H1 (cell line): ENCODE measurements at places on chromosomes 3 and 15. TPM values are rescaled to one million over a fixed set of nuclear protein-coding genes. Genes with fewer than 3 reads are reported as not detected.

DNA sequence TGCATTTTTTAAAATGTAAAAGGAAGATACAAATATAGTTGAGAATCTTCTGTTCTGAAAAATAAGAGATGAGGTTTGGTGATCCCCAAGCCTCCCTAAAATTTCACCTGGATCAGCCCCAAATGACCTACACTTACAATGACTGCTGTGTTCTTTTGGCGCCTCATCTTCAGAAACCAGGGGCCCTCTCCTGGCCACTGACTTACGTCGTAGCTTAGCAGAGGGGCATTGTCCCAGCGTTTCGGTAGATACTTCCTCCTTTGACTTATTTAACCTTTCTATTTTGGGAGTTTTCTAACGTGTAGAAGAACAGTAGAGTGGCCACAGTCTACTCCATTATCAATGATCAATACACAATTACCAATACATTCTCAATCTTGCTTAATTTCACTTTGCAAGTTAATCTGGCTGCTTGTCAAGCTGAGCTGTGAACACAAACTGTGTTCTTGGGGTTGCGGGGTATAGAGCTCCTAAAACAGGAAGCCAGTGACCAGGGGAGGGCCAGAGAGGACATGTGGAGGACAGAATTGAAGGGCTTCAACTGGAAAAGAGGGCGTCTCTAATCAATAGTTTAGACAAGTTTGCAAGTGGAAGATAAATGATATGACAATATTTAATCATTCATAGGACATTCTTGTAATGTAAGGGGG lies 419.5 kb downstream of the LPP start:
- no peak for DNase-seq

DNA sequence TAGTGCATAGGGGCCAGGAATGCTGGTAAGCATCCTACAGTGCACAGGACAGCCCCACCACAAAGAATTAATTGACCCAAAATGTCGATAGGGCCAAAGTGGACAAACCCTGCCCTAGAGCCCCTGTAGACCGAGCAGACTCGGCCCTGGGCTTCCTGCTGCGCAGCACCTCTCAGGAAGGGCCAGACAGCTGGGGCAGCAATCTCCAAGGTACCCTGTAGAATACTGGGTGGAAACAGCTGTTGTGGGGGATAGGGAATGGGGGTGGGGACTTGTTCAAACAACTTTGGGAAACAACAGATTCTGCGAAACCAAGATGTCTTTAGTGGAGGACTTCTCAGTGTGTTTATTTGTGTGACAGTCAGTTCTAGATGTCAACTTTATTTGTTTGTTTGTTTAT lies 67.1 kb downstream of the MRPL46 start:
- DNase-seq = no peak

LINGO1 gene
- total RNA-seq = 56.4 and 57.1 TPM in 2 replicates

- no peak for DNase-seq
Observed at GRCh38 chr15:52171386-52171785, 19.8 kb downstream of the GNB5 start.
